ENCODE measurements at places on chromosomes 3 and 15. TPM values are rescaled to one million over a fixed set of nuclear protein-coding genes. Genes with fewer than 3 reads are reported as not detected.

DNA sequence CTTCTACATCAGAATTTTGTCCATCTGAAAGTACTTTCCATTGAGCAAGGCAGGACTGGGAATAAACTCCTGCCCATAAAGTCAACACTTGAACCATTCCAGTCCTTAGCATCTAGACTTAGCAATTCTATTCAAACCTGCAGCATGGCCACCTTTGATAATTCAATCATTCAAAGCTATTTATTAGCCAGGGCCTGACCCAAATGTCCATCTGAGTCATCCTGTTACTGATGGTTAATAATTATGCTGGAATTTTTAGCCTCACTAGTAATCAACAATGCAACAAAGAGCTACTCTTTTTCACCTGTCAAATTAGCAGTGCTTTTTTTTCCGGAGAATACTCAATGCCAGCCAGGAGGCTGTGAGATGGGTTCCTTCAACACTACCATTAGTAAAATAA, 72.7 kb upstream of the SNRK start:
- DNase-seq: no peak

- no peak for DNase-seq
These were observed 51.1 kb downstream of the CGNL1 start for GRCh38 chr15:57427367-57427821.

DNA sequence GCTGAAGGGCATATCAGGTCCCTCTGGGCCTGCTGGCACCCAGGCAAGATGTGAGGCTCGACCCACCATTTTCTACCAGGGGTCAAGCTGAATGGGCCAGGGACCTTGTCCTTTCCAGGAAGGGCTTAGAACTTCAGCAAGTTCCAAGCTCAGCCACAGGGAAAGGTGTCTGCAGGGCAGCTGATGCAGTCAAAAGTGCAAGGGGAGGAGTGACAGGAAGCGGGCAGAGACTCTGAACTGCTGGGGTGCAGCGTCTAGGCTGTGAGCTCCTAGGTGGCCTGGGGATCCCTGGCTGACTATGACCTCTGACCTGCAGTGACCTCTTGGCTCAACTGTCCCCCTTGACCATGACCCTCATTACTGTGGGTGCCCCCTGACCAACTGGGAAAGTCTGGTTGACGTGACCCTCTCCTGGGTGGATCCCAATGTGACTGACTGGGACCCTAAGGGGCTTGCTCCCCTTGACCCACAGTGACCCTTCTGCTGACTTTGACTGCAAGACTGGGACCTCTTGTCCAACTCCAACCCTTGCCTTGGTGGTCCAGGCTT, 14.4 kb upstream of the SEC13 start:
- no peak for DNase-seq

DNA sequence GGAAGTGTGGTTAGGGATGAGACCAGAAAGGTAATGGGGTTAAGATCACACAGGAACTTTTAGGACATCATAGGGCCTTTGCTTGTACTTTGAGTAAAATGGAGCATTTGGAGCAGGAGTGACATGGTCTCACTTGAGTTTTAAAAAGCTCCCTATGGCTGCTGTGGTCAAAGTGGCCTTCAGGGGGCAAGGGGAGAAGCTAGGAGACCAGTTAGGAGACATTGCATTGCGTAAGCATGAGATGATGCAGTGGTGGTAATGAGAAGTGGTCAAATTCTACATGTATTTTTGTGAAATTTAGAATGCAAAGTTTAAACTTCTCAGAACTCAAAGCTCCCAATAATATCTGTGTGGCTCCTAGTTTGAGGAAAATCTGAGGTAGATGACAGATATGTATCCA, 27.9 kb downstream of the MED12L start:
- no peak for DNase-seq

- DNase-seq: no peak
These were observed 3.6 kb downstream of the STIMATE start for GRCh38 chr3:52893723-52894122.

- DNase-seq: no peak
These were observed 297.3 kb upstream of the ADAMTS9 start for GRCh38 chr3:64985072-64985471.

GRCh38 chr3:188567478-188568195, 413.7 kb downstream of the LPP start:
- no peak for DNase-seq

- no peak for DNase-seq
These were observed 96.3 kb upstream of the ALDH1A3 start for GRCh38 chr15:100783291-100783690.

DNA sequence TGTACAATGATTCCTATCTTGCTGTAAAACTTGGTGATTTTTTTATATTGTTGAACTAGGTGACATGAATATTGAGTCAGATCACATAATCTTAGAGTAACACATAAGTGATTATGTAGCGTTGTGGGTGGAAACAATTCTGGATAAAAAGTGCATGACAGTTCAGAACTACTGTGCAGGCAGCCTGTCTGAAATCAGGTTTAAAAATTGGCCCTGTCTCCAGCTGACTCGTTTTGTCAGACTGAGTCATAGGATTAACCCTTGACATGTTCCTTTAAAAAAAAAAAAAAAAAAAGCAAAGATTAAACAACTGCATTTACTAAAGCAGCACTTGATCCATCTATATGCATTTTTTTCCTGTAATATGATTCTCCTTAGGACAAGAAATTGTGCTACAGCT, 160.0 kb upstream of the CGNL1 start:
- DNase-seq: no peak

- no peak for DNase-seq
These were observed 29.5 kb upstream of the USP3 start for GRCh38 chr15:63474810-63475316.

DNA sequence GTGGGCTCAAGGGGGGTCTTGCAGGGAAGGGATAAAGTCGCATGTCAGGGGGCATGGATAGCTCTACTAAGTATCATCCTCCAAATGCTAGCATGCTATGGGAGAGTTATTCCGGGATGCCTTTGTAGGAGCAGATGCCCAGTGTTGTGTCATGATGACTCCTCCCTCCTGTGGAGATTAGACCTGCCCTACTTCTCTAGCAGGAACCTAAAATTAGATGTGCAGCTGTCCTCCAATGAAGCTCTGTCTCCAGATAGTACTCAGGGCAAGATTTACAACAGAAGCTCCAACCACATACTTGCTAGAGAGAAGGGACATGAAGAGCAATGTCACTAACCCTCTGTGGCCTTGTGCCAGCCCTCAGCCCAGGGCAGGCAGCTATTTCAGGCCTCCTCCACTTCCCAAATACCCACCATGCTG, 82.5 kb downstream of the AGBL1 start:
- no peak for DNase-seq

DNA sequence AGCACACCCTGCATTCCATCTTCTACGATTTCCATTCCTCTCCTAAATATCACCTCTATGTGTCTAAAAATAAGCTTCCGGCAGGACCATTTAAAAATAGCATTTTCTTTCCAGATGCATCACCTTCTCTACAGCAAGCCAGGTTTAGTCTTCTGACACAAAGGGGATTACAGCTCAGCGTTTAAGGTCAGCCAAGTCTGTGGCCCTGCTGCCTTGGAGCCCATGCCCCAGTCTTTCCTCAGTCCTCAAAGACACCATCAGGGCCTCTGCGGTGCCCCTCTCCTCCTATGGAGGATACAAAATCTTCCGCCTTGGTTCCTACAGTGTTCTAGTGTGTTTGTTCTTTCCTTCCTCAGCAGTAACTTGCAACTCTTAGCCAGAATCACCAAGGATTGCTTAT, 3.8 kb downstream of the SELENOS start:
- DNase-seq: no peak

DNA sequence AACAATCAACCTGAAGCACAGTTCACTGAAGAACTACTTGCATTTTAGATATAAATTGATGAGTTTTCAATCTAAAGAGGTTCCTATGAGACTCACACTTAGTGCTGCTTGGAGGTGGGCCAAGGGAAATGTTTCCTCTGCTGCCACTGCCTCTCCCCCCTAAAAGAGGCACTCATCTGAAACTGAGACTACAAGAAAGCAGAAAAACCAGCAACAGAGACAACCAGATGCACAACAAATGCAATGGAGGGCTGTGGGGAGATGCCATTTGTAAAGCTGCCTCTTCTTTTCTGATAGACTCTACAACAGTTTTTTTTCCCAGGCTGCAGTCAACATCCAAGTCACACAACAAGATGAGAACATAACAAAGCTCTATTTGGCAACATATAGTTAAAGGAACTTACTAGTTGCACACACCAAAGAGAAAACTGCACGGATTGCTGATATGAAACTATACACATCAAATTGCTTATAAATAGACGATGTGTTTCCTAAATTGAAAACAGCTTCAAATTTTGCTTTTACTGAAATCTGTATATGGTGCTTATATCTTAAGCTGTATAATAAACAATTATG, 11.0 kb downstream of the TSPAN3 start:
- DNase-seq: no peak

GRCh38 chr3:71564361-71564760, 19.2 kb downstream of the FOXP1 start:
- DNase-seq: no peak

GRCh38 chr3:72336114-72336651, 512.1 kb downstream of the SHQ1 start:
- DNase-seq: no peak

DNA sequence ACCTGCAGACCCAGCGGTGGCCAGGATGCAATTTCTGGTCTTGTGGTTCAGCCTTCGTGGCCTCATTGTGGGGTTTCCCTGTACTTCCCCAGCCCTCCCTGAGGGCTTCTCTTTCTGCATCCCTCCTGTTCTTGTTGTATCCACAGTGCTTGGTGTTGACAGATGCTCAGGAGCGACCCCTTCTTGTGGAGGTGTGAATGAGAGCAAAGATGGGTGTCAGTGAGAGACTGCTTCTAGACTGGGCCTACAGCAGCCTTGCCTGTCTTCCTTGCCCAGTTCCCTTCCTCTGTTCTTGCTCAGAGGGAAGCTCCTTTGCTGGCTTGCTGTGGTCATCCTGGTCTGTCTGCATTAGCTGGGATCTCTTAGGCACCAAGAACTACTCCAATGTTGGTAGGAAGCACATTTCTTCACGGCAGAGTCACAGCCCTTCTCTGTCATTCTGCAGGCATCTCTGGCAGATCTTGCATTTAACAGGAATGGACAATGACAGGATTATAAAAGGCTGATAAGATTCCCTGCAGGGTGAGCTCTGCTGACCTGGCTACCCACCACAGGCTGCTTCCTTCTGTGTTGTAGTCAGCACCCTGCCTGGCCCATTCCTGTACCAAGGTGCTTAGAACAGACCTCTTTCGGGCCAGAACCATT, 317.8 kb upstream of the C2CD4B start:
- no peak for DNase-seq

GRCh38 chr3:105328338-105328730, 38.4 kb upstream of the ALCAM start:
- DNase-seq: no peak

GRCh38 chr3:50416736-50417636, 57.7 kb upstream of the TMEM115 start:
- no peak for DNase-seq

DNA sequence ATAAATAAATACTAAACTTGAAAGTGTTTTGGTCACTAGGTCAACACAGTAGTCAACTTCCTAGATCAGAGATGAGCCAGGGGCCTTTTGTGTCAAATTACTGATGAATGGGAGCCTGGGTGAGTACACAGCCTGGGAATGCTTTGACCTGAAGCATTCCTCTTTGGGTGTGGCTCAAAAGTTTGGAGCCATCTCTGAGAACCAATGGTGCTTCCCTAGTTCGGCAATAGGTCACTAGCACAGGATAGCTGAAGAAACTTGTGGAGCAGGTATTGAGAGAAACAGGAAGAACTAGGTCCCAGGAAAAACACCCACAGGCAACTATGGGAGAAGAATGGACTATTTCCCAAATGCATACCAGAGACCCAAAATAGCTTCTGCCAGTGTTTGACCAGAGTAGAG, 56.6 kb upstream of the PLXND1 start:
- no peak for DNase-seq

DNA sequence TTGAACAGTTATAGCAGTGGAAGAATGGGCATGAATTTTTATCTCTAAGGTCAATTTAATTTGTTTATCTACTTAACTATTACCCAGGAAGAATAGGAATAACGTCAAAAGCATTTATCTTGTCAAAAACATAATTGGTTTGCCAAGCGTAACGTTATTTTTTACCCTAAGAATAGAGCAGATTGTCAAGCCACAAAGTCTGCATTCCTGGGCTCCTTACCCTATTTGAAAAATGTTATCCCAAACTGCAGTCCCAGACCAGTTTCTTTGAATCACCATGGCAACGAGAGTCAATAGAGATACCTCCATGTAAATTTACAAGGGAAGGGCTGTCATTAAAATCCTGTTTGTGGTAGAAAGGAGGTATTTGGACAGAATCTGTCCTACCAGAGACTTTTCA, 61.1 kb downstream of the CPNE4 start:
- DNase-seq: no peak

DNA sequence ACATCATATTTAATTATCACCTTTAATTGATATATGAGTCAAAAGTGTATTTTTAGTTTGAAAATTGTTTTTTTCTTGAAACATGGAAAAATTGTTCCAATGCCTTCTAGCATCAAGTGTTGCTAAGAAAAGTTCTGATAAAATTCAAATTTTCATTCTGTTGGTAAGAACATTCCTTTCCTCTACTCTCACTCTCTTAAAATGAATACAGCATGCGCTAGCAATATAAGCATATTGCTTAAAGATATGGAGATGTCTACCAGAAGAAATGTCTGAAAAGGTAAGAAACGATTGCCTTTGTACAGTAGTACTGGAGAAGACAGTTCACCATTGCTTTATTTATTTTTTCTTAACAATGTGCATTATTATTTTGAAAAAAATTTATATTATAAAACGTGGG, 17.6 kb upstream of the ZBTB38 start:
- no peak for DNase-seq

DNA sequence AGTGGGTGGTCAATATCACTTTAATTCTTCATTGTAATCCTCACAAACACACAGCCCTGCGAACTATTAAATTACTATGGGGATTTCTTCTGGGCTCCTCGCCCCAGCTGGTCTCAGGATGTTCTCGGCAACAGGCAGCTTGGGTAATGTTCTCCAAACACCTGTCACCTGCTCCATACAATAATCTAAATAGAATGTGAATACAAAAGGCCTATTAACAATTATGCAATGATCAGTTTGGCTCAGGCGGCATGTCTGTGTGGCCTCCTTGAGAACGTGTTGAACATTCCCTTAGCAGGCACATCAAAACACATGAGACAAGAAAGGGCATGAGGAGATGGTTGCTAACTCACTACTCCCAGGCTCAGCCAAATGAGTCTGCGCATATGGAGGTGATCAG, 158.6 kb upstream of the KBTBD8 start:
- DNase-seq: no peak

The MYO5C gene
- 0.61 TPM for total RNA-seq

The FANCD2OS gene
- not detected for total RNA-seq

The KLHL6 gene
- total RNA-seq: 35.5 TPM

The ROPN1 gene
- not detected for total RNA-seq

The HRG gene
- total RNA-seq: not detected

The IL5RA gene
- 0.10 TPM for total RNA-seq

The WDR93 gene
- total RNA-seq: not detected

The TMCO5A gene
- total RNA-seq: not detected

The P3H2 gene
- 0.13 TPM for total RNA-seq

The NIT2 gene
- total RNA-seq: 61.2 TPM

The SCAANT1 gene
- total RNA-seq: not detected

The PCOLCE2 gene
- total RNA-seq: 0.21 TPM

The CRYGS gene
- 1.7 TPM for total RNA-seq

Data from activated T-cell treated with anti-CD3 and anti-CD28 coated beads, Interleukin-2, amount 50 U/mL, for 4 hours (primary cell).